H1 (cell line): ENCODE measurements at places on chromosomes 11 and 22. TPM values are rescaled to one million over a fixed set of nuclear protein-coding genes. Genes with fewer than 3 reads are reported as not detected.

DNA sequence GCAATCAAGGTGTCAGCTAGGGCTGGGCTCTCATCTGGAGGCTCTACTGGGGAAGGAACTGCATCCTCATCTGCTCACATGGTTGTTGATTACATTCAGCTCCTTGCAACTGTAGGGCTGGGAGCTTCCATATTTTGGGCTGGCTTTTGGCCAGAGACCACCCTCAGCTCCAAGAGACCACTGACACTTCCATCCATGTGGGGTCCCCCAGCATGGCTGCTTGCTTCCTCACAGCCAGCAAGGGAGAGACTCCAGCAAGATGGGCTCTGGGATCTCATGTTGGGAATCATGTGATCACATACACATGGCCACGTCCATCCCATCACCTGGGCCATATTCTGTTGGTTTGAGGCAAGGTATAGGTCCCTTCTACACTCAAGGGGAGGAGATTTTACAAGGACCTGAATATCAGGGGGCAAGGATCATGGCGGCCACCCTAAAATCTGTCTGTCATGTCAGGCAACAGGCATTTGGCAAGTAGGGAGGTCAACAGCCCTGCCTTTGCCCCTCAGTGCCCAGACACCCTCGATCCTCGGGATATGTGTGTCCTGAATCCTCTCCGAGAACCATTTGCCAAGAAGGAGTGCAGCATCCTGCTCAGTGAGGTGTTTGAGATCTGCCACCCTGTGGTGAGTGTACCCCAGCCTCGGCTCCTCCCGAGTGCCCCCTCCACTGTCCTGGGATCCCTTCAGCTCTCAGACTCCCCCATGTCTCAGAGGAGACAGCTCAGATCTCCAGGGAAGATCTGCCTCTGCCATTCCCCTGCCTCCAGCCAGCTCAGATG lies 48.7 kb downstream of the OTOG start:
- no peak for DNase-seq
- H3K27me3 ChIP-seq = no peaks in the 10 kb centered on the region
- no peak overlapping the region for H3K4me3 ChIP-seq
- no peaks in the 10 kb centered on the region for H3K4me1 ChIP-seq

- H3K4me3 ChIP-seq = peak overlapping the region; percentile 86; the same call in 1 of the 2 replicates
- no peaks in the 10 kb centered on the region for H3K36me3 ChIP-seq
- H3K4me1 ChIP-seq = no peaks in the 10 kb centered on the region; the same call in 1 of the 2 replicates
- no peaks in the 10 kb centered on the region for H3K27me3 ChIP-seq
These were observed 1.4 kb downstream of the USP47 start for GRCh38 chr11:11843211-11843621.

TNNT3 gene
- total RNA-seq = not detected in 2 replicates

ANGPTL5 gene
- not detected in 2 replicates for total RNA-seq

DNA sequence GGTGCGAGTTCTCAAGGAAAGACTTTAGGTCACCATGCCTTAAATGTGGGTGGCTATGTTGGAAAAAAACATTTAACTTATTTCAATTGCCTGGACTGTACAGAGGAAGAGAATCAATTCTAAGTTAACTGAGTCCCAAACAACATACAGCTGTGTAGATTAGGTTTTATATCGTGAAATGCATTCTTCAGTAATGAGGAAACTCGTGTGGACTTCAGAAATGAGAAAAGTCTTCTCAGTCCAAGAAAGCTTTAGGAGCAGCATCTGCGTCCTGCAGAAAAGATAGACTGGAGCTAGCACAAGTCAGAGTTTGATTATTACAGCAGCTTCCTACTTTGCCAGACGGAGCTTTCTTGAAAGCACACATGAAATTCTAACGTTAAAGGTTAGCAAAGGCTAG lies 673.0 kb downstream of the OPCML start:
- no peaks in the 10 kb centered on the region for H3K27me3 ChIP-seq
- H3K4me1 ChIP-seq = peaks cover 4% of the 10 kb centered on the region; the same call in 1 of the 2 replicates
- H3K4me3 ChIP-seq = no peak overlapping the region
- no peak for DNase-seq
- no peaks in the 10 kb centered on the region for H3K36me3 ChIP-seq

- no peaks in the 10 kb centered on the region for H3K36me3 ChIP-seq
- no peak for DNase-seq
These were observed 9.8 kb downstream of the POU2AF3 start for GRCh38 chr11:111308140-111308539.

- H3K27ac ChIP-seq = no peak overlapping the region
- no peak overlapping the region for H3K4me3 ChIP-seq
- H3K36me3 ChIP-seq = no peaks in the 10 kb centered on the region
These were observed 76.6 kb downstream of the WT1 start for GRCh38 chr11:32358729-32359128.

DNA sequence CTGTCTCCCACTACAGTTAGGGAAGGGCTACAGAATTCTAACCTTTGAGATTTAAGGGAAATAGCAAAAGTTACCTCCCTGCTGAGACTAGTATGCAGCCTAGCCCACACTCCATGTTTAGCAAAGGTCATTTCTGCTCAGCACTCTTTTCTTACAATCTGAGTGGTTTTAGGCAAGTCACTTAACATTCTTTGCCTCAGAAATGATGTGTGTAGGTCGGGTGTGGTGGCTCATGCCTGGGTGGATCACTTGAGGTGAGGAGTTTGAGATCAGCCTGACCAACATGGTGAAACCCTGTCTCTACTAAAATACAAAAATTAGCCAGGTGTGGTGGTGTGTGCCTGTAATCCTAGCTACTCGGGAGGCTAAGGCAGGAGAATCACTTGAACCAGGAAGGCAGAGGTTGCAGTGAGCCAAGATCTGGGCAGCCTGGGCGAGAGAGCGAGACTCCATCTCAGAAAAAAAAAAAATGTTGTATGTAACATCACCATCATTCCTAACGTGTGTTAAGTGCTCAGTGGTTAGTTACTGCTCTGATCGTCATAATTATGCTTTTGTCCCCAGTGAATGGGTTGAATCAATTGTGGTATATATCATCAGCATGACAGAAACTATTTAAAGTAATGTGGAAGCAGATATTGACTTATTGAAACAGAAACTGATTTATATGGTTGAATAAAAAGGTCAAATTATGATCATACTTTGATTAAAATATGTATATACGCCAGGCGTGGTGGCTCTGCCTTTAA lies 55.0 kb downstream of the COPB1 start:
- no peaks in the 10 kb centered on the region for H3K27me3 ChIP-seq
- H3K27ac ChIP-seq = no peak overlapping the region
- DNase-seq = no peak

DNA sequence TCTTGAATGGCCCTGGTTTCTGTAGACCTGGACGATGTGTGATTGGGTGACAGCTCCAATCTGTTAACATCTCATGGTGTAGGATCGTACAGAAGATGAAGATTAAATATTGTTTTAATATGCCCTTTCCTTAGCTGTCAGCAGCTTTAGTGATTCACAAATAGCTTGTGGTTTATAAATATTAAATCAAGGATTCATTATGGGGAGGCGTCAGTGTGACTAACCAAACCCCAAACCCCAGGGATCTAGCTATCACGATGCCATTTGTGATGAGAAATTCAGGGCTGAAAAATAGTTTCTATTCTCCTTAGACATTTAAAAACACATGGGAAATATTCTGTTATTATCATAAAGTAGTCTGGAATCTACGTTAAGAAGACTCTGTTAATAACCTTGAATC lies 73.4 kb downstream of the NCAM1 start:
- H3K4me1 ChIP-seq = no peaks in the 10 kb centered on the region
- no peaks in the 10 kb centered on the region for H3K36me3 ChIP-seq
- no peak overlapping the region for H3K4me3 ChIP-seq

DNA sequence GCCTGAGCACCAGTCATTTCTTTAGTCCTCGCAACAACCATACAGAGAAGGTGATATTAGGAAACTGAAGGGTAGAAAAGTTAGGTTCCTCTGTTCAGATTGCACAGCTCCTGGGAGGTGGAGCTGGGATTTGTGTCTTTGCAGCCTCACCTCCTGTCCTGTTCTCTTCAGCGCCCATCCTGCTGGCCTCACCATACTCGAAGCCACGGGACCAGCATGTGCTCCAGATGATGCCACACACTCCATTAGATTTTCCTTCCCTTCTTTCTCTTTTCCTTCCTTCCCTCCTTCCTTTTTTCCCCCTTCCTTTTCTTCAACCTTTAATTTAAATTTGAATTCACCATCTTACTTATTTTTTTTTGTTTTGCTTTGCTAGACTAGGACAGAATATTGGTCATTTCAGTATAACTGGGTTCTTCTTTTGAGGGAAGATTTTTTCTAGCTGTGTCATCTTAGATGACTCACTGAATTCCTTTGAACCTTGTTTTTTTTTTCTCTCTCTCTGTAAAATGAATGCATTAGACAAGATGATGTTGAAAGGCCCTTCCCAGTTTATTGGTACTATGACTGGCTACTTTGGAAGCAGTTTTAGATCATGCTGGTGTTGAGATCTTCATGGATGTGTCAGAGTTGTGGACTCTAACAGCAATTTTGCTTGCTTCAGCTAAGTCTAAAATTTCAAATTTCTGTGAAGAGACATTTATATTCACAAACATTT lies 662.5 kb upstream of the TENM4 start:
- H3K27ac ChIP-seq = no peak overlapping the region
- H3K36me3 ChIP-seq = no peaks in the 10 kb centered on the region
- no peaks in the 10 kb centered on the region for H3K27me3 ChIP-seq
- no peak overlapping the region for H3K4me3 ChIP-seq

GRCh38 chr11:24794064-24794463 lies 297.2 kb downstream of the LUZP2 start:
- DNase-seq = no peak
- H3K27ac ChIP-seq = no peak overlapping the region
- no peaks in the 10 kb centered on the region for H3K4me1 ChIP-seq
- no peaks in the 10 kb centered on the region for H3K27me3 ChIP-seq
